CD8-positive, alpha-beta memory T cell (primary cell): ENCODE measurements at places on chromosomes 16 and 17.

- no peak for DNase-seq
Observed at GRCh38 chr17:79992649-79993389, 42.9 kb downstream of the TBC1D16 start.

- no peak for DNase-seq
Observed at GRCh38 chr16:81480606-81481206, 36.1 kb downstream of the CMIP start.

- no peak for DNase-seq
Observed at GRCh38 chr16:68972013-68972412, 128.7 kb downstream of the TANGO6 start.

DNA sequence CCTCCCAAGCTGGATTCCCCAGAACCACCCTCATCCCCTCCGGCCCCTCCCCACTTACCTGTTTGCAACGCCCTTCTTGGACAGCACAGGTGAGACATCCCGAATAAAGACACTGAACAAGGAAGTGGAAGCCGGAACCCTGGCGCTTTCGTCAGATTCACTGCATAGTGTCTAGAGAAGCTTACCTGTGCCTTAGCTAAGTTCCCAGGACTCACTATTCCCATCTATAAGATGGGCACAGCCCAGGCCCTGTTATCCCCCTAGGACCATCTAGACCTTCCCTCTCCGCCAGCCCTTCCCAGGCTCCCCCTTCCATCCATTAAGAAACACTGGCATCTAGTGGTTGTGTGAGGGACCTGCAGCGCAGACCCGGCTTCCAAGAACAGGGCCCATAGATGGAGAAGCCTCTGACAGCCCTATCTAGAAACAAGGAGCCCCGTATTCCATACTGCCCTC is 26.9 kb upstream of the RPL38 start:
- peak; percentile 3 for DNase-seq

DNA sequence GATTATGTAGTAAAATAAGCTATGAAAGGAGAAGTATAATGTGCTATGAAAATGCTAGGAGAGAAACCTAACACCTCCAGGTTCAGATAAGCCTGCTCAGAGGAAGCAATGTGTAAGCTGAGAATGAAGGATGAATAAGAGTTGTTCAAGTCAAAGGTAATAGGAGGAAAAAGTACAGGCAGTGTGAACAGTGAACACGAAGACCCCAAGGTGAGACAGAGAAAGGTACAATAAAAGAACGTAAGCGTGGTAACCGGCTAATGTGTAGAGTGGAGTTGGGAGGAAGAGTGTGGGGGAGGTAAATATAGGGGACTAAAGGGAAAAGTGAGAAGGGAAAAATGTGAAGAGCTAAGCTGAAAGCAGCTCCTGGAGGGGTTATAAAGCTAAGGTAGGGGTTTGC is 74.2 kb downstream of the TTC19 start:
- no peak for DNase-seq

DNA sequence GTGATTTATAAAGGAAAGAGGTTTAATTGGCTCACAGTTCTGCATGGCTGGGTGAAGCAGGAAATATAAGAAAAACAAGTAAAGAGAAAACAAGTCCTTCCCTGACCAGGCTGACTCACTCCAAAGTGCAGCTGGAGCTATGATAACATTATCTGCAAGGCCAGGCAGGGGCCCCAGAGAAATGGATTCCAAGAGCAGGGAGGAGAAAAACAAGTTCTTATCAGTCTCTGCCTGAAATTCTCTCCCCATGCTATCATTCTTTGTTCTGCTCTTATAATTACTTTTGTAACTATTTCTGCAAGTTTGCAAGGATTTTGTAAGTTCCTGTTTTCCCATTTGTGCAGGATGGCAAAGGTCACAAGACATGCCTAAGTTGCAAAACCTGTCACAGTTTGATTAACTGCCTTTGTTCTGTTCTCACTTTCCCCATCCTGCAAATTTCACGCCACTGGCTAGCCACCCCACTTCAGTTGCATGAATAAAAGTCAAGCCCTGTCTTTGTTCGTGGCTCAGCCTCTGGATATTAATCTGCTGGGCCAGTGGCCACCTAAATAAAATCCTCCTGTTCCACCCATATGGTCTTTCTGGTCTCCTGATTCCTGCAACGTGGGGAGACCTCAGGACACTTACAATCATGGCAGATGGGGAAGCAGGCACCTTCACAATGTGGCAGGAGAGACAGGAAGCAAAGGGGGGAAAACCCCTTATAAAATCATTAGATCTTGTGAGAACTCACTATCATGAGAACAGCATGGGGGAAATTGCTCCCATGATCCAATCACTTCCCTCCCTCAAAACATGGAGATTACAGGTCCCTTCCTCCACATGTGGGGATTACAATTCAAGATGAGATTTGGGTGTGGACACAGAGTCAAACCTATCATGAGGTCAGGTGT is 13.1 kb downstream of the ABCA9 start:
- DNase-seq: no peak

DNA sequence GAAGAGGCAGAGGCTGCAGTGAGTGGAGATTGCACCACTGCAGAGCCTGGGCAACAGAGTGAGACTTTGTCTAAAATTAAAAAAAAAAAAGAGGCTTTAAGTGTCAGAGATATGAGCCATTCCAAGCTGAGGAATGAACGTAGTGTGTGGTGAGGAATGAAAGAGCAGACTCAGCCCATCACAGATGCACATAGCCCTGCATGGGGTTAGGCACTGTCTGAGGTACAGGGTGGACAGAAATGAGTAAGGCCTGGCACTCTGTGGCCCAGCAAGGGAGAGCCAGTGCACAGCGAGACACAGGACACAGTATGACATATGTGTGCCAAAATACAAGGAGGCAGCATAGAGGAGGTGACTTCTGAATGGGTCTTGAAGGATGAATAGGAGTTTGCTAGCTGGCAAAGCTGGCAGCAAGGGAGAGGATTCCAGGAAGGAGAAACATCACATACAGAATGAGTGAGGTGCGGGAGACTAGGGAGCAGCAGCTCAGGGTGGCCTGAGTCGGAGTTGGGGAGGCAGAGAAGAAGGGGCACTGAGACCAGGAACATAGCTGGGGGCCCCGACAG is 8.7 kb upstream of the ZNF469 start:
- no peak for DNase-seq

- peak; percentile 29 for DNase-seq
Observed at GRCh38 chr17:45394913-45395568, 37.6 kb downstream of the ARHGAP27 start.

- no peak for DNase-seq
Observed at GRCh38 chr16:17963185-17963836, 373.2 kb downstream of the NPIPA8 start.

GRCh38 chr17:38749223-38750043 is 1.3 kb upstream of the PCGF2 start:
- DNase-seq: no peak

GRCh38 chr17:82007228-82007494 is 15.5 kb downstream of the CENPX start:
- no peak for DNase-seq

DNA sequence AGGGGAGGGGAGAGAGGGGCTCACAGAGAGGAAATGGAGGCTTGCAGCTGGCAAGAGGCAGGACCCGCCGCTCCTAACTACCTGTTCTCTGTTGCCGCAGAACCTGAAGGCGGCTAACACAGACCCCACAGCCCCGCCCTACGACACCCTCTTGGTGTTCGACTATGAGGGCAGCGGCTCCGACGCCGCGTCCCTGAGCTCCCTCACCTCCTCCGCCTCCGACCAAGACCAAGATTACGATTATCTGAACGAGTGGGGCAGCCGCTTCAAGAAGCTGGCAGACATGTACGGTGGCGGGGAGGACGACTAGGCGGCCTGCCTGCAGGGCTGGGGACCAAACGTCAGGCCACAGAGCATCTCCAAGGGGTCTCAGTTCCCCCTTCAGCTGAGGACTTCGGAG is 39.0 kb upstream of the CDH1 start:
- no peak for DNase-seq

DNA sequence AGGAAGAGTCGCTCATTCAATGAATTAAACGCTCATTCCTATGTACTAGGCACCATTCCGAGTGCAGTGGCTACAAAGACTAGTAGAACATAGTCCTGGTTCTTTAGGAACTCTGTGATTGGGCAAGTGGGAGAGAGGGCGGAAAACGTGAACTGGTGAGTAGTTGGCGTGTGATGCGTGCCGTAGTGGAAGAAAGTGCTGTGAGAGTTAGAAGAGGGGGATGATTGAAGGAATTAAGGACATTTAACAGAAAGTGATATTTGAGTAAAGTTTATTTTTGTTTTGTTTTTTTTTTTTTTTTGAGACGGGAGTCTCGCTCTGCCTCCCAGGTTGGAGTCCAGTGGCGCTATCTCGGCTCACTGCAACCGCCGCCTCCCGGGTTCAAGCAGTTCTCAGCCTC is 7.9 kb upstream of the SLFN14 start:
- no peak for DNase-seq

DNA sequence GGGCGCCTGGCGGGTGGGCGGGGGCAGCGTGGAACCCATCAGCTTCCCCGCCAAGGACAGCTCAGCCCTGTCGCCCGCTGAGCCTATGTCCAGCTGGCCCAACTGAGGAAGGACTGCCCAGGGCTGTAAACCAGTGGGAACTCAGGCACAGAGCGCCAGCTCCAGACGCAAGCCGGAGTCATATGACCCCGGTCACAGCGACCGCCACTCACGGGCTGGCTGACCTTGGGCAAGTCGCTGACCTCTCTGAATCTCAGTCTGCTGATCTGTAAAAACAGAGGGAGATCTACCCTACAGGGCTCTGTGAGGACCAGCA is 170.0 kb downstream of the C16orf78 start:
- no peak for DNase-seq

GRCh38 chr16:55508941-55509931 is at the start of gene LPCAT2:
TSS of gene LPCAT2 (plus strand) at chr16:55509072. CDS start at chr16:55509182, 110 bp downstream.
- DNase-seq: no peak

DNA sequence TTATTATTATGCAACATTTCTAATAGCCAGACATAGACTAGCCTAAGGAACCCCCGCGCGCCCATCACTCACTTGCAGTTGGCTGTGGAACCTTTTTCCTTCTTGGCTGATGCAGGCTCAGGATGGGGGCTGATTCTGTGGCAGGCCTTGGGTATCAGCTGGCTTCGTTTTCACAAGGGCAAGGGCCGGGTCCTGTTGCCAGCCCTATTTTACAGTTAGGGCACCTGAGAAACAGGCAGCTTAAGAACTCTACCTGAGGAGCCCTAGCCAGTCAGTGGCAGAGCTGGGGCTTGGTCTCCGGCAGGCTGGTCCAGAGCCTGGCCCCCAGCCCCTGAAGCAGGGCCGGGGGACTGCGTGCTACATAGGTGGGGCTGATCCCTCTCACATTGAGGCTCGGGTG is 28.7 kb downstream of the ADGRG5 start:
- no peak for DNase-seq

DNA sequence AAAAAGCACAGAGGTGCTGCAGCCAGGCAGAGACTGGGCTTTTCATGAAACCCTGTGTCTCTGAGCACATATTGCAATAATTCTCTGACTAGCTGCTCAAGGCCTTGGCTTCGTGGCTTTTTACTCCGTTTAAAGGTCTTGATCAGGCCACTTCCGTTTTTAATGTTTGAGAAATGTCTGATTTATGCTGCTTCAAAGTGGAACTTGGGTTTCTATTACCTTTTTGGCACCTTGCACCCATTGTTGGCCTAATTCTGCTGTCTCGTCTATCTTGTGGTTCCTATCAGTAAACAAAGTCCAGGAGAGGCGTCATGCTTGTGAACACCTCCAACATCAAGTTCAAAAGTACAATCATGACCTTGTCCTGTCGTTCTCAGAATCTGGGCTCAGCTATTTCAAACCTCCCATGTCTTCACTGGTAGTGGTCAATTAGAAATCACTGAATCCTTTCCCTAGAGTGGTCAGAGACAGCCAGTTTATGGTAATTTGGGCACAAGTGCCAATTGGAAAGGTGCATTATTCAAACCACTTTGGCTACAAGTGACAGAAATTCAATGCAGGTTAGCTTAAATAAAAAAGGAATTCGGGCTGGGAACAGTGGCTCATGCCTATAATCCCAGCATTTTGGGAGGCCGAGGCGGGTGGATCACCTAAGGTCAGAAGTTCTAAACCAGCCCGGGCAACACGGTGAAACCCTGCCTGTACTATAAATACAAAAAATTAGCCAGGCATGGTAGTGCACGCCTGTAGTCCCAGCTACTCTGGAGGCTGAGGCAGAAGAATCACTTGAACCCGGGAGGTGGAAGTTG is 33.3 kb upstream of the METTL9 start:
- DNase-seq: no peak
